Aorta (tissue), 5 donors: ENCODE measurements at places on chromosomes 1 and 21.

DNA sequence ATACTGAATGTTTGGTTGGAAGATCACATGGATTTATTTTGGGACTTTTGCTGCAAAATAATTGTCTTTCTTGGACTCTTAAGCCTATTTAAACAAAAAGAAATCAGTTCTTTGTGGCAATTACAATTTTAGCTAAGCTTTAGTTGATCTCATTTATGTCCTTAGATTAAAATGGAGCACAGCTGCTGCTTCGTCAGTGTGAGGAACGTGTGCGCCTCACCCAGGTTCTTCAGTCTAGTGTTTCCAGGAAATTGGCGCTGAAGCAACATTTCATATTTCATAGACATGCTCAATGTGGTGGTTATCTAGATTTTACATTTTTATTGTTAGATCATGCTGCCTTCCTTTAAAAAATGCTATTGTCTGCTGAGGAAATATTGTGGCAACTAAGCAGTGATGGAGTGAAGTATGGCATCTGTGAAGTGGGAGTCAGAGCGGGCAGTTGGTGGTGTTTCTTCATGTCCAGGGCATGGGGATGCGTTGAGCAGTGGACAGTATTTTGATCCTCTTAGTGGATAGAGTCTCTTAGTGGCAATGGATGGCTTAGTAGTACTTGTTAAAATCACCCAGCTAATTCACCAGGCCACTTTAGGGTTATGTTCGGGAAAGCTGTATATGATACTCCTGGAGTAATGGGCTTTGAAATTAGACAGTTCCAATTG, 5.6 kb downstream of the DDI2 start:
- no peak for DNase-seq

DNA sequence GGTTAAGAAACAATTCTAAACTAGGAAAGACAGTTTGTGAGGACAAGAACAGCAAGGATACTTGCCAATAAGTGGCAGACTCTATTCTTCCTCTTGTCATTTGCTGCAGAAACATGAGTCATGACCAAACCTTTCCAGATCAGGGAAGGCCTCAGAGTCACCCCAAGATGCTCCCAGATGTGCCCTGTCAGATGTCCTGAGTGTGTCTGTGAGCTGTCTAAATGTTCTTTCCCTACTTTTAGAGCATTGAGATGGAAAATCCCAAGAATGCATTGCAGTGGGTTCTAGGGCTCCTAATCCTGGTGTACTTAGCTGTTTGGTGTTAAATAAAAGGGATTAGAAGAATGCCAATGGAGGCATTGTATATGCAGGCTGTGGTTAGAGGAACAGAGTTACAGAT, 57.5 kb upstream of the KIAA0040 start:
- no peak for DNase-seq

DNA sequence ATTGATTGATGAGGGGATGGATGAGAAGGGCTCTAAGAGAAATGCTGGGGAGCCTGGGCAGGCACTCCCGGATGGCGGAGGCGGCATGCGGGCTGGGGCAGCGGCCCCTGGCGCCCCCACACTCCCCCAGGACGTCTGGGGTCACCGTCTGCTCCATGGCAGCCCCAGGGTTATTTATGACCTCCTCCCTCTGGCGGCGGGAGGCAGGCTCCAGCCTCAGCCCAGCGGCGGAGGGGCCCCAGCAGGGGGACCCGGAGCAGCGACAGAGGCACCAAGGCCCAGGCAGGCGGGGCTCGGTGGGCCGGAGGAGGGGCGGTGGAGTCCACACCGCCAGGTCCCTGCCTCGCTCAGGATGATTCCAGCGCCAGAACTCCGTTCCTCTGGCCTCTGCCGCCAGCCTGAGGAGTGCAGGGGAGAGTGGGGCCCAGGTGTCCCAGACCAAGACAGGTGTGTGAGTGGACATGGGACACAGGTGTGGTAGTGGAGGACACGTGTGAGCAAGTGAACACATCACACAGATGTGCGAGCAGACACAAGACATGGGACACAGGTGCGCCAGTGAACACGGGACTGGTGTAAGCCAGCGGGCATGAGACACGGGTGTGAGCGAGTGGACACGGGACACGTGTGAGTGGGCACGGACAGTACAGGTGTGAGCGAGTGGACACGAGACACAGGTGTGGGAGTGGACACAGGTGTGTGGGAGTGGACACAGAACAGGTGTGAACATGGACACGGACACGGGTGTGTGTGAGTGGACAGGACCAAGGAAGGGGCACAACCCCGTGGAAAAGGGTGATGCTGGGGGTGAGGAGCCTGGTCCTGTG, 2.5 kb upstream of the SAMD11 start:
- DNase-seq, result peak; percentile 91

DNA sequence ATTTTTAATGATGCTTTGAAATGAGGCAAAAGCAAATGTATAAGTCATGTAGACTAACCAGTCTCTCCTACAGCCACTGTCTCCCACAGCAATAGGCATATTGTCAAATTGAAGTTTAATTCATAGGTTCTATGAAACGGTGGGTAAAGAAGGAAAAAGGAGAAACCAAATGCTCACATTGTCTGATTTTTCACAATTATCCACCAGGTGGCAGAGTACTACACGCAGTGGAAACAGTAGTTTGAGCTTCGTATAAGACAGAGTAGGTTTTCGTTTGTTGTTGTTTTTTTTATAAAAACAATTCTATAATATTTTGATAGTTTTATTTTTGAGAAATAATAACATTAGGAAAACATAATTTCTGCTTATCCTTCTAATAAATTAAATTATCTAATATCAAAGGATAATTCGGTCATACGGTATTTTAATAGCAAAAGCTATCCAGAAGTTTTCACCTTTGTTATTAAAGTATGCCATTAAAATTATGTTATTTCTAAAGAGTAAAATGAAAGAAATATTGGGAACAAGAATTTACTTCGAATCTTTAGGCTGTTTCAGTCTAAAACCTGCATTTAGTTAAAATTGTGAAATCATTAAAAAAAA, 39.1 kb downstream of the TYW3 start:
- DNase-seq, result no peak

DNA sequence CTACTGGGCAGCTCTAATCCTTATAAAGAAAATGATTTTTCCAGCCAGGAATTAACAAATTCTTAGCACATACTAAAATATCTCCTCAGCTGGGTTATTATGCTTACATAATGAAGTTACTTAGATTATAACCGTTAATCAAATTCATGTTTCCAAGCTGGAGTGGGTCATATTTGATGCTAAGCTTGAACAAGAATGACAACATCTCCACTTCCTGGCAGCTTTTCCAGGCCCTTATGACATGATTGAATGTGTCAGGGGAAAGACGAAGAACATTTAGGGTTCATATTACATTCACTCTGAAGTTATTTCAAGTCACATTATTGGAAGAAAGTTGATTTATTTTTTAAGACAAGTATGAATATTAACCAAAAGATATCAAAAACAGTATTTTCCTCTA, 333.7 kb downstream of the PCP4 start:
- DNase-seq, result no peak

GRCh38 chr1:92399076-92399475, 87.6 kb downstream of the GFI1 start:
- DNase-seq, result no peak

GRCh38 chr1:160713161-160713560, 1.5 kb upstream of the CD48 start:
- DNase-seq, result no peak

DNA sequence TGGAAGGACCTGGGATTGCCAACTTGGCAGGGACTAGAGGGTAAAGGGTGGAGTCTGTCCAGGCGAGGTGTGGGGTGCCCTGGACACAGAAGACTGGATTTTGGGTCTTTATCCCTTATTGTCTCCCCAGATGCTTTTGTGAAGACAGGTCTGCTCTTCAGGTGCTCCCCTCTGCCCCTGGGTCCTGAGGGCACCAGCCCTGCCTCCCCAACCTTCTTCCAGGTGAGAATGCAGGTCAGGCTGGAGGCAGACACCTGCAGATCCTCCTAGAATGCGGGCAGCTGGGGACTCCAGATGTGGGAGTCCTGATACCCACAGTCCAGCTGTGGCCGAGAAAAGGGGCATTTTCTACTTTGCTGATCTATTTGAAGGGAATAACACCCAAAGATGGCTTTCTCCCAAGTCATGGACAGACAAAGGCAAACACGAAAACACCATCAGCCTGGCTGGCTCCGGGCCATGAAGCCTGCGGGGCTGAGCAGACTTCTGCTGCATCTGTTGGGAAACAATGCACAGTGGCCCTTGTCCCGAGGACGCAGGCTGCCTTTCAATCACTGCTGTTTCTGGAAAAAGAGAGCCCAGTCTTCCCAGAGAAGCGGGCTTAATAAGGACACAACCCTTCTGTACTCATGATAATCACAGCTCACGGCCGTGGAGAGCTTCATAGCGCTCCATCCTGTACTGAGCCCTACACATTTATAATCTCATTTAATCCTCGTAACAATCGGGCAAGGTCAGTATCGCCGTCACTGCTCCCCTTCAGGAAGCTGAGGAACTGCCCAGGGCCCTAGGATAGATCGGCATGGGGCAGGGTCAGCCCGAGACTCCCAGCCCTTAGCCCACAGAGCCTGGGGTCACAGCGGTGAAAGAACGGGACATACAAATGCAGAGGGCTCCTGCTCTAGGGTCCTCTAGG, 62.0 kb upstream of the ABCG1 start:
- DNase-seq, result no peak

DNA sequence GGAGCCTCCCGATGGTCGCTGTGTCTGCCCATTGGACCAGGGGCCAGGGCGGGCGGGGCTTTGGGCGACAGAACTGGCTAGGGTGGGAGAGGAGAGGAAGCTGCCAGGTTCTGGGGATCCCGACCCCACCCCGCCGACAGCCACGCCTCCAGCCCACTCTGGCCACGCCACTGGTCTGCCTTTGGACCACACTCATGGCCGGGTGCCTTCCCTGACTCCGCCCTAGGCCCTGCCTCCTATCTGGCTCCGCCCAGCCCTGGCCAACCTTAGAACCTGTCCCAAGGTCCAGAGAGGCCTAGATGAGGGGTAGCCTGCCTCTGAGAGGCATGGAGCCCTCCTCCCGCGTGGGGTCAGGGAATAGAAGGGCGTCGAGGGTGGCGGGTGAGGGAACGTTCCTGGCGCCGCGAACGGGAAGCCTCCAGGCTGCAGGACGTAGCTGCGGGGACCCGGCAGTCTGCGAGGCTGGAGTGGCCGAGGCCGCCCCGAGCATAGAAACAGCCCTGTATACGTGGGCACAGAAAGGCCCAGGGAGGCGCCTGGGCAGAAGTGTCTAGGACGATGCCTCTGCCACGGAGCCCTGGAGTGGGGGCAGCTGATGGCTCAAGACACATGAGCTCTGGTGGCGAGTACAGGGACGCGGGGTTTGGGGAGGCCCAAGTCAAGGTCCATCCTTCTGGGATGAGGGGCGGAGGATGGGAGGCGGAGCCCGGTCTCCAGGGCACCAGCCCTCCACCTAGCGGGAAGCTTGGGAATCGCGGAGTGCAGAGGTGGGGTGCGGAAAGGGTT, 11.5 kb upstream of the COL16A1 start:
- peak; percentile 98 for DNase-seq

- no peak for DNase-seq
Observed at GRCh38 chr1:22696610-22697009, 14.0 kb upstream of the EPHB2 start.

GRCh38 chr1:56464294-56464693, 115.1 kb downstream of the PLPP3 start:
- DNase-seq, result no peak

DNA sequence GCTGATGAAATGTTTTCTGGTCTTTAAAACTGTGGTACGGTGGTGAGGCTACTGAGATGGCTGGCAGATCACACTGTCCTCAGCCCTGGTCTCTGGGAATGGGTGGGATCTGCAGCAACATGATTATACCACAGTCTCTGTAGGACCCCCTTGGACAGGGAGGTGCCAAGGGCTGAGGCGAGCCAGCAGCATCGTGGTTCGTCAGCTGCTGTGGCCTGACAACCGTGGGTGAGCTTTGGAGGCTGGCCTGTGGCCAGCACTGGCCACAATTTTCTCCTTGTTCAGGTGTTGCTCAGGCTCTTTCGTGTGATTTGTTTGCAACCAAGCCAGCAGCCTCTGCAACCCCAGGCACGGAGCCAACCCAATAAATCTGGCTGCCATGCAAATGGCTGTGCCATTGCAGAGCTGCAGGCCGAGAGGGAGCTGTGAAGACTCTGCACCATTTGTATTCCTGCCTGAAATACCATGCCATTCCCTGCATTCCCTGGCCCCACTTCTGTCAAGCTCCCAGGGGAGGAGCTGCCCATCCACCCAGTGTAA, 70.9 kb downstream of the PCP4 start:
- no peak for DNase-seq

- DNase-seq, result no peak
Observed at GRCh38 chr1:165882168-165882837, 54.9 kb downstream of the UCK2 start.

DNA sequence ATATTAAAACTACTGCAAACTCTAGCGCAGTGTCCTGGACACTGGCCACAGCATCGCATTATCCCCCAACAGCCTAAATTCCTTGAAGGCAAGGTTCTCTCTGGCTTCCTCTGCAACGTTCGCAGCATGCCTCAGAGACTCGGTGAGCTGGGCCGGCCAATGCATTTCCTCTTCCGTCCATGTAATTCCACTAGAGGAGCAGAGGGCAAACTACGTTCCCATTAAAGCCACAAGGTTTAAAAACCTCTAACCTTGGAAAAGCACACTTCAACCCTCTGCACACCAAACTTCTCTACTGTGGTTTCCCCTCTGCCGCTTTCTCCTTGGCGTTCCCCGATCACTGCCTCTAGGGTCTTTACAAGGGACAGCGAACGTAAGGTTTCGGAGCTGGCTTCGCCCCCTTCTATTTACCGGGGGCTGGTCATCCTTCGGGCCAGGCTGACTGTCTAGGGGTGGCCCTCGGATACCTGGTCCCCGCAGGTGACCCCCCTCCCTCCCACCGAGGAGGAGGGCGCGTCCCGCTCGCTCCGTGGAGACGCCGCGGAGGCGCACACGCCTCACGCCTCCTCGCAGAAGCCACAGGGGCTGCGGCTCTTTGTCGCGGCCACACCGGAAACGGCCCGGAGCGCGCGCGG, 456 bp upstream of the SMYD2 start:
- DNase-seq, result peak; percentile 54

DNA sequence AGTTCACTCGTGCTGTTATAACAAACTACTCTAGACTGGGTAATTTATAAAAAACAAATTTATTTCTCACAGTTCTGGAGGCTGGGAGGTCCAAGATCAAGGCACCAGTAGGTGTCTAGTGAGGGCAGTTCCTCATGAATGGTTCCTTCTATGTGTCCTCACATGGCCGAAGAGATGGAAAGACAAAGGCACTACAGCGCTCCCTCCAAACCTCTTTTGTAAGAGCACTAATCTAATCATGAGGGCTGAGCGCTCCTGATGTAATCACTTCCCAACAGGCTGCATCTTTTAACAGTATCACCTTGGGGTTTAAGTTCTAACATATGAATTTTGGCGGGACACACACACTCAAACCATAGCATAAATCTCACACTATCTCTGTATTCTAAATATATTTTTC, 54.0 kb upstream of the KANK4 start:
- DNase-seq, result no peak

GRCh38 chr1:230860617-230861384, 7.5 kb downstream of the C1orf198 start:
- DNase-seq, result no peak

GRCh38 chr1:110336300-110337039, 2.7 kb upstream of the RBM15 start:
- no peak for DNase-seq

GRCh38 chr1:158095737-158096335, 84.9 kb upstream of the CD1D start:
- DNase-seq, result no peak

- DNase-seq, result no peak
Observed at GRCh38 chr1:109717729-109718128, 5.7 kb downstream of the GSTM5 start.
